ENCODE measurements at places on chromosomes 5 and 9.

DNA sequence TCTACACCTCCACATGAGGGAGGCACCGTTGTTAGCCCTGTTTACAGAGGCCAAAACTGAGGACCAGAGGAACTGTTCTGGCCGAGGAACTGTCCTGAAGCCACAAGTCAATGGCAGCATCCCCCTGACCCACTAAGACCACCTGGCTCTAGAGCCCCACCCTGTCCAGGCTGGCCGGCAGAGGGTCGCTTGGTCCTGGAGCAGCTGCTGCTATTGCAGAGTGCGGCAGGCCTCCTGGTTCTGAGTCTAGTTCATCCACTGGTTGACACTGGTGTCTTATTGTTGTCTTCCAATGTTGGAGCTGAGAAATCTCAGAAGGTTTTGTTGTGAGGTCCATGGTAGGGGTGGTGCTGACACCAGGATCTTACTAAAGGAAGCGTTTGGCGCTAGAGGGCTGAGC lies 26.6 kb upstream of the ANGPTL2 start:
- DNase-seq: no peak

DNA sequence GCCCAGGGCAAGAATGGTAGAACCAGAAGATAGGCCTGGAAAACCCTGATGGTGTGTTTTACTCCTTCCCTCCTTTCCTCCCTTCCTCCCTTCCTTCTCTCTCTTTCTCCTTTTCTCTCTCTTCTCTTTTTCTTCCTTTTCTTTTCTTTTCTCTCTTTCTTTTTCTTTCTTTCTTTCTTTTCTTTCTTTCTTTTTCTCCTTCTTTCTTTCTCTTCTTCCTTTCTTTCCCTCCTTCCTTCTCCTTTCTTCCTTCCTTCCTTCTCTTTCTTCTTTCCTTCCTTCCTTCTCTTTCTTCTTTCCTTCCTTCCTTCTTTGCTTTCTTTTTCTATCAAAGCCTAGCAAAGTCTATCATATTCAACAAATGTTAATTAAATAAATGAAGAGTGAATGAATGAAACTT lies 24.0 kb upstream of the UBE2QL1 start:
- no peak for DNase-seq

DNA sequence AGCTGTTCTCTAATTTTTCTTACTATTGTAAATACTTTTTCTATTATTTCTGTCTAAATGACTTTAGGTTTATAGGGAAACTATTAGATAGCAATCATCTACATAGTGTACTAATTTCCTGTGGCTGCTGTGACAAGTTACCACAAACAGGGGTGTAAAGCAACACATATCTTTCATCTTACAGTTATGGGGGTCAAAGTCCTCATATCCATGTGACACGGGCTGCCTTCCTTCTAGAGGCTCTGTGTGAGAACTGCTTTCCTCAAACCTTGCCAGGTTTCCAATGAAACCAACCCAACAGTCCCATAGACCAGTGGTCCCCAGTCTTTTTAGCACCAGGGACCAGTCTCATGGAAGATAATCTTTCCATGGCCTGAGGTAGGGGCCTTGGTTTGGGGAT lies 189.1 kb downstream of the ROR2 start:
- no peak for DNase-seq

DNA sequence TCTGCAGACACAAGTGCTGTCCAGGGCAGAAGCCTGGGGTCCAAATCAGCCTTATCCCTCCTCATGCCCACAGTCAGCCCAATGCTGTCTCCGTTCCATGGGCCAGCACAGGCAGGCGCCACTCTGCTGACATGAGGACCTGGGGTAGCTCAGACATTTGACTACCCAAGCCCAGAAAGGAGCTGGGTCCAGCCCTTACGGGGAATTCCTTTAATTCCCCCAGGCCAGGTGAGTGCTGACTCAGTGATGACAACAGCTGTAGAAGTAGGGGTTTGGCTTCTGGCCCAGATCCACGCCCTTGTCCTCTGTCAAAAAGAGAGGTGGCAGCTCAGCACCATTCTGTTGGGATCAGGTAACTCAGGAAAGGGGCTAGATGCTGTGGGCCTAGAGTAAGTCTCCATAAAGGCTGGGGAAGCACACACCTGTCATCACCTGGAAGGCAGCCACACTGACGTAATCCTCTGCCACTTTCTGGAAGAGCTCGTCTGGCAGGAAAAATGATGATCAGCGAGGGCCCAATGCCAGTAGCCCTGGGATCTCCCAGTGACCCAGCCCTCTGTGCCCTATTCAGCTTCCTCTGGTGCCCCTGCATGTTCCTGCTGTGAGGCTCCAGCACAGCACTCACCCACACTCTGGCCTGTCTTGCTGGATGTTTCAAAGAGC lies 1.9 kb downstream of the RAB24 start:
- DNase-seq: no peak

GRCh38 chr5:3595006-3595961 lies at the start of gene IRX1:
Gene IRX1 (plus strand): TSS chr5:3595832. CDS start chr5:3596106, 274 bp downstream.
- no peak for DNase-seq

DNA sequence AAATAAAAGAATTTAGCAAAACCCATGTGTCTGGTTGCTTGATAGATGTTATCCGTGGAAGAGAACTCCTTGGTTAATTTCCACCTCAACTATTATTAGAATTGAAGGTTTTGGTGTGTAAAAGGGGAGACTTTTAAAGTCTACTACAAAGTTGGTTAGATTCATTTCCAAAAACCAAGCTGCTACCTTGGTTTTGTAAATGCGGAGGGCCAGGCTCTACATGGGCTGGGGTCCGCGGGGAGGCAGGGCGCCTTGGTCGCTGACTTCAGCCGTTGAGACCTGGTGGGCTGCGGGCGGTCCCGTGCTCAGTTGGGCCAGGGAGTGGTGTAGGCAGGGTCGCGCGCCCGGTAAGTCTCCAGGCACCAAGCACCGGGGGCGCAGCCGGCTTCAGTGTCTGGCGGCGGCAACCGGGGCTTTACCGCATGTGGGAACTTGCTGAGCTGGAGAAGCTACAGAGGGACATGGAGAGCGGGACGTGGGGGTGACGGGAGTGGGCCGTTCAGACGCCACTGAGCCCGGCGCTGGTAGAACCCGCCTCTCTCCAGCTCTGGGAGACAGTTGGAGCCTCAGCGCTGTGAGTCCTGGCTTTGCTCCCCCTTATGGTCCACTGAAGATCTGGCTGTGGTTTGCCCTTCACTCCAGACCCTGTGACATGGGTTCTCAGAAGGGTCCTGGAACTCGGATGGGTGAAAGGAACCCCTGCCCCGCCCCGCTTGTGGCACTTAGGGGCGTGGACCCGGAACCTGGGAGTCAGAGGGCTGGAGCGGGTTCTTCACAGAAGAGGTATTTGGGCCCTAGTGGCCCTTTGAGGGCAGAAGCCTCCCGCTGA lies 11.8 kb downstream of the NR2F1 start:
- no peak for DNase-seq

DNA sequence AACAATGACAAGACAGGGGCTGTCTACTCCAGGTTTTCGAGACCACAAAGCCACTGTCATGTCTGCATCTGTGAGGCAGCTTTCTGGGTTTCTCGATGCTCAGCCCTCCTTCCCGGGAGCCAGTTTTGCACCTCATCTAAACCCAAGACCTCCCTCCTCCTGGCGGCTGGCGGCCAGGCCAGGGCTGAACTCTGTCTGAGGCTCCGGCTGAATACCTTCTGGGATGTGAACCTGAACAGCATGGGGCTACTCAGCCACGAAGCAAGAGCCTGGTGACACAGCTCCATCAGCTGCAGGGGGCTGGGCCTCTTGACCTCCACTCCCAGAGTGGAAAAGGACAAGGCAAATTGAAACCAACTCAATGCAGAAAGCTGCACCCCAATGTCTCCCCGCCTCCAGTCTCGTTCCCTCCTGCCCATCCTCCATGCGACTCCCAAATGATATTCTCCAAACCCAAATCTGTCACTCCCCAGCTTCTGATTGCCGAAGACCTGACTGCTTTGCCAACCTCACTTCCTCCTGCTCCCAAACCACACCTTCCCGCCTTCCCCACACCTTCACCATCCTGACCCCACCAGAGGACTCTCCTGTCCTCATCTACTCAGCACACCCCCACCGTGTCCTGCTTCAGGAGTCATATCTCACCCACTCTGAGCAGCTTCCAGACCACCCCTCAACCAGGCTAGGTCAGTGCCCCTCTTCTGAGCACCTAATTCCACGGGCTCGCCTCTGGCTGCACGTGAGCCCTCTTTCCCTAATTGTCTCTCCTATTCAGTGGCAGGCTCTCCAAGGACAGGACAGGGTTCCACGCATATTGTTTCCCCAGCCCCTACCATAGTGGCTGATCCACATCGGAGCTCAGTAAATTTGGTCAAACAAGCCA lies 4.5 kb downstream of the ANKS6 start:
- no peak for DNase-seq

GRCh38 chr5:6699357-6699756 lies 13.9 kb upstream of the TENT4A start:
- no peak for DNase-seq

- no peak for DNase-seq
These were observed 1.5 kb downstream of the PIP5K1B start for GRCh38 chr9:68706363-68707201.

DNA sequence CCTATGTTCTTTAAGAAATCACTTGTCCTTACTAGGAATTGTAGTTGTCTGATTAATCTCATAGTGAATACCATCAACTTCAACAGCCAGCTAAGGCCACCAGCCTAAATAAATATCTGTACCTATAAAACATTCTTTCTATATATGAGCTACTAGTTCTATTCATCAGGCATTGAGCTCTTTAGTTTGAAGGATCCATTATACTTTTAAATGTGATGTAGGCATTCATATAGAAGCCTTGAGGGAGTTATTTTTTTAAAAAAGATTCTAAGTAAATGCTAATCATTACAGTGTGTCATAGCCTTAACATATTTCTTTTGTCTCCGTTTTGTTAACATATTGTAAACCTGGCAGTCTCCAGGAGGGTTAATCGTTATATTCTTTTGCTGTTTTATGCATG lies 838.3 kb downstream of the PTPRD start:
- no peak for DNase-seq

DNA sequence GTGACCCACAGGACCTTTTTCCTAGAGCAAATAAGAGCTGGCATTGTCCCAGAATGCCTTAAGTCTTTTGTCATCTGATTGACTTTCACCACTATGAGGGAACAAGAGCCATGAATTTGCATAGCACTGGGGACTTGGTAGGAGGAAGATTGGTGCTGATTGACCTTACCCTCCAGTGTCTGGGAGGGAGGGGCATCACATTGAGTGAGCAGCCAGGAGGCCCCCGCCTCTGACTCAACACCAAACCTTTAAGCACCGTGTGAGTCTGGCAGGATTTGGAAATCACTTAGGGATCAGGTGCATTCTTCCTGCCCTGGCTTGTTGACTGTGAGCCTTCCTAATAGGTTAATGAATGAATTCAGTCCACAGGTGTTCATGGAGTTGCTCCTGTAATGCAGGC lies 40.7 kb downstream of the WNK2 start:
- no peak for DNase-seq

GRCh38 chr5:123282444-123282843 lies 140.8 kb downstream of the CEP120 start:
- no peak for DNase-seq

GRCh38 chr9:91746357-91746756 lies 203.7 kb downstream of the ROR2 start:
- no peak for DNase-seq

DNA sequence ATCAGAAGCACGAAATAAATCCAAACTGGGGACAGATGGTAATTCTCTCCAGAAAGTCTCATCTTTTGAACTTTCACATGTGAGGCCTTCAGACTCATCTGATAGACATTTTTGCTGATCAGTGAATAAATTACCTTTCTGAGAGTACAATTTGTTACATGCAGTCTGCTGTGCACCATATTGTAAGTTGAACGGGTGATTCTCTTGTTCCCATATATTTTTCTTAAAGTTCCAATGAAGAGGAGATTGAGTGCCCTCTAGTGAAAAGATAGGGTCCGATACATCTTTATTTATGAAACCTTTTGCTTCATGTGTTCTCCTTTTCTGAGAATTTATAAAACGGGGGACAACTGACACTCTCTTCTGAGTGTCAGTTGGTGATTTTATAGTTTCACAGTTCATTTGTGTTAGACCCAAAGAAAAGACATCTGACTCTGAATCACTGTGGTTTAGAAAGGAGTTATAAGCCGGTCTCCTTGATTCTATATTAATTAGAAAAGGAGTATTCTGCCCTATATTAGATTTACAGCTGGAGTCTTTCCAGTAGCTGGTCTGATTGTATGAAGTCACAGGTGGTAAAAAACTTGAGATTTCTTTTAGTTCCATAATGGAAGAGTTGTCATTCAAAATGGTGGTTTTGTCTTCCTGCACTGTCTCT lies 30.4 kb downstream of the GNG10 start:
- no peak for DNase-seq

- peak; percentile 37 for DNase-seq
These were observed 105.5 kb upstream of the PITX1 start for GRCh38 chr5:135139381-135140134.

DNA sequence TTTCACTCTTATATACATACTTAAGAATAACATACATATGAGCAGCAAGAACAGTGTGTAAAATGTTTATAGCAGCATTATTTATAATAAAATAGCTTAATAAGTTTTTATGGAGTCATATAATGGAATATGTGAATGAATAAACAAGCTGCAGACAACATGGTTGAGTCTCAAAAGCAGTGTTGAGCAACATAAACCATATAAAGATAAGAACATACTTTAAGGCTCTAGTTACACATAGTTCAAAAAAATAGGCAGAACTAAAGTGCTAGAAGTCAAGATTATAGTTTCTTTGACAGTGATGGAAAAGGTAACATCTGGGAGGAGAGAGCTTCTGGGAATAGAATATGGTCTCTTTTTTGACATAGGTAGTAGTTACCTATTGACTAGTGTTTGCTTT lies 53.7 kb upstream of the ADAMTS19 start:
- no peak for DNase-seq

DNA sequence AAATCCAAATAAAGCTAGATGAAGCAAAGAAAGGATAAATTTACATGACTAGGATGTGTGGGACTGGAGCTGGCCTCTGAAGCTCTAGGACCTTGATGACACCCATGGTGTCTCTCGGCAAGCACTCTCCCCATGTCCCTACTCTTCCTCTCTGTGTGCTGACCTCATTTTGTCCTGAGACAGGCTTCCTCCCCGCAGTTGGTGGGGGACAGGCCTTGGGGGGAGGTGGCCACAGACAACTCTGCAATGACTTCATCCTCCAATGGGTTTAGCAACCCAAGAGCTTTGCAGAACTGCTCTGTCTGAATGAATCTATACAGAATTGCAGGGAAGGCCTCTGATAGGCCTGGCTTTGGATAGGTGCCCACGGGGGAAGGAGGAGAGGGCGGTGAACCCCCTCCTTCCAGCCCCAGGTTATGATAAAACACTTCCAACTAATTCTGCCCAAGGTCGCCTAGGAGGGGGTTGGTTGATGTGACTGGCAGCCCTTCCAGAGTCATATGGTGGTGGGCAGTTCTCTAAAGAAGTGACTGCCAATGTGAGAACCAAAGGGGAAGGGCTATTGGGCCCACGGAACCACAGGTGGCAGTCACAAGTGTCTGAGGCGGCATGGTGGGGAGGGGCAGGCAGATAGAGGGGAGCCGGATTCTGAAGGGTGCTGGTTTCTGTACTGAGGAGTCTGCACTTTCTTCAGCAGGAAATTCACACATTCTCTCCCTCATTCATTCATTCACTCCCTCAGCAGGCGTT lies 6.0 kb downstream of the SLC6A7 start:
- DNase-seq: no peak

All from omental fat pad (tissue), 4 donors.